ENCODE measurements at places on chromosomes 13 and 19.

GRCh38 chr13:111278258-111278657, 42.2 kb upstream of the TEX29 start:
- DNase-seq = no peak

- no peak for DNase-seq
Observed at GRCh38 chr19:34662919-34663318, 14.0 kb downstream of the SCGB2B2 start.

DNA sequence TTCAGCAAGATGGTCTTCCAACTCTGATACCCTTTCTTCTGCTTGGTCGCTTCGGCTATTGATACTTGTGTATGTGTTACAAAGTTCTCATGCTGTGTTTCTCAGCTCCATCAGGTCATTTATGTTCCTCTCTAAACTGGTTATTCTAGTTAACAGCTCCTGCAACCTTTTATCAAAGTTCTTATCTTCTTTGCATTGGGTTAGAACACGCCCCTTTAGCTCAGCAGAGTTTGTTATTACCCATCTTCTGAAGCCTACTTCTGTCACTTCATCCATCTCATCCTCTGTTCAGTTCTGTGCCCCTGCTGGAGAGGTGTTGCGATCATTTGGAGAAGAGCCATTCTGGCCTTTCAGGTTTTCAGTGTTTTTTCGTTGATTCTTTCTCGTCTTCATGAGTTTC, 18.7 kb downstream of the ACOD1 start:
- no peak for DNase-seq

GRCh38 chr19:38537071-38537936, 80.4 kb downstream of the MAP4K1 start:
- no peak for DNase-seq

DNA sequence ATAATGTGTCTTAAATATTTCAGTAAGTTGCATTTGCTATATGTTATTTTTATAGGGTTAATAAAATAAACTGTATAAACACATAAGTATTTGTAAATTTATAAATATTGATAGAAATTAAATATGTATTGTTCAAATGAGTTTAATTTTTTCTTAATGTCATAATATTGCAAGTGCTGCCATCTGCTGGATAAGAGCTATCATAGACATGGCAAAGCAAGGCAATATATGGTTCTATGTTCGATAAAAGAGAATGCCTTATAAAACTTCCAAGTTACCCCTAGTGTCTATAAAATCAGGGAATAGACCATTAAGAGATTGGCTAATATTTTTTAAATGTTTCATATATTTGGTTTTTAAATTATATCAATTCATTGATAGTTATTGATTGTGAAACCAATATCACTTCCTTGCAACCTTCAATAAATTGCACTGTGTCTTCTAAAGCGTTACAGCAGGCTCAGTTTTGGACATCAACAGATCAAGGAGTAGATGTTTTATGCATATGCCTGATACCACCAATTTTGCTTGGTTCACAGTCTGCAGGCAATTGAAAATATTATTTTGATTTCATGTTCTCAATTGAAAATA, 29.0 kb upstream of the SLITRK6 start:
- no peak for DNase-seq

- no peak for DNase-seq
Observed at GRCh38 chr19:49421039-49421877, 2.0 kb downstream of the PTH2 start.

DNA sequence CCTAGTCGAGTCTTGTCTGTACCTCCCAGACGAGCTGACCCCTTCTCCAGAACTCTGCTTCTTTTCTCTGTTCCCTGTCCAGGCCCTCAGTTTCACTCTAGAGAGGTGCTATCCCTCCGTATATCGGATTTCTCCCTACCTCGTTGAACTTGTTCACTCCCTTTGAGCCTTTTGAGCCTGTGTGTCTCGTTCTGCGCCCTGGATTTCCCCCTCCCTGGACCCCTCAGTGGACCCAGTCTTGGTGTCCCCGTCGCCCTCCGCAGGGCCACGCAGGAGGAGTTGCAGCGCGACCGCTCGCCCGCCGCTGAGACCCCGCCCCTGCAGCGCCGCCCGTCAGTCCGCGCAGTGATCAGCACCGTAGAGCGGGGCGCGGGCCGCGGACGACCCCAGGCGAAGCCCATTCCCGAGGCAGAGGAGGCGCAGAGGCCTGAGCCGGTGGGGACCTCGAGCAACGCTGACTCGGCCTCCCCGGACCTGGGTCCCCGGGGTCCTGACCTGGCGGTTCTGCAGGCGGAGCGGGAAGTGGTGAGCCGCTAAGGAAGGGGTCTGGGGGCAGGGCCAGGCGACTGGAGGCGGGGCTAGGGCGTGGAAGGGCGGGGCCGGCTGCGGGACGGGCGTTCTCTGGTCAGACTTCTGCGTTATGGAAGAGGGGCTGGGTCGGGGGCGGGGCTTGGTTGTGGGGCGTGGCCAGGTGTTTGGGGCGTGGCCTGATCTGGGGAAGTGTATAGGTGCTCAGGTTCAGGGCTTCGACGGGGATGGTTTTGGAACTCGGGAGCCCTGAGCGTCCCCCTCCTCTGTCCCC, 5.5 kb downstream of the EPS8L1 start:
- DNase-seq = peak; percentile 75

- DNase-seq = no peak
Observed at GRCh38 chr13:27964741-27965323, 4.3 kb downstream of the CDX2 start.

DNA sequence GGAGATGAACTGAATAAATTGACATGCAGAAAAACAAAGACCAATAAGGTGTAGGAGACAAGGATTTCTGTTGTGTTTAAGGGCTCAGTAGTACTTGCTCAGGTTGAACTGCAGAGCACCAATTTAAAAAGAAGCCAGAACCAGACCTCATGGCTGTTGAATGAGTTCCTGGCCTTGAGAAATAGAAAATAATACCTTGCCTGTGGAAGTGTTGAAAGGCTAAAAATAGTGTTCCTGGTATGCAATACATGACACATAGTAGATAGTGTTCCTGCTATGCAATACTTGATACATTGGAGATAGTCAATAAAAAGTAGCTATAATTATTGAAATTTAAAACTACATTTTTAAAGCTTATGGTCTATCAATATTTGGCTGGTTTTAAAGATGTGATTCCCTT, 595.8 kb downstream of the PCDH9 start:
- no peak for DNase-seq

DNA sequence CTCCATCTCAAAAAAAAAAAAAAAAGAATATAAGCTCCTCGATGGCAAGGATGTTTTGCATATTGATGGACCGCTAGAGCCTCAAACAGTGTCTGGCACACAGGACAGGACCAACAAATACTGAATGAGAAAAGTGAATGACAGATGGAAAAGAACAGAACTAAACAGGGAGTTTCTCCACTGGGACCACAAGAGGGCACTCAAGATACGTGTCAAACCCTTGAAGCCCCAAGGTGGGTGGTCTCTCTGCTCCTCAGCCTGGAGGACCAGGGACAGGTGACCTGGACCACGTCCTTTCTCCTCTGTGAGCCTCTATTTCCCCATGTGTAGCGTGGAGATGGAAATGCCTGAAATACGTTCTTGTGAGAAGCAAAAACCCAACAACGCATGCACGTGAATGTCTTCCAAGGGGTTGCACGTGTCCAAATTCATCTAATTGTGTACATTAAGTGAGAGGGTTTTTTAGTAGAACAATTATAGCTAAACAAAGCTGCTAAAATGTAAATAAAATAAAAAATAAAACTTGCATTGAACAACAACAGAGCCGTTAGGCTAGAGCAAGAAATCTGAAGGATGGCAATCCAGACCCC, 5.7 kb upstream of the CDC42EP5 start:
- no peak for DNase-seq

GRCh38 chr13:53200498-53201453, 172.2 kb downstream of the OLFM4 start:
- no peak for DNase-seq

- DNase-seq = no peak
Observed at GRCh38 chr19:35752746-35753350, 4.0 kb downstream of the HSPB6 start.

- DNase-seq = no peak
Observed at GRCh38 chr13:110374431-110375370, 67.6 kb downstream of the COL4A2 start.

- no peak for DNase-seq
Observed at GRCh38 chr13:96581741-96582140, 412.5 kb downstream of the OXGR1 start.

GRCh38 chr13:110245416-110245899, 61.5 kb downstream of the COL4A1 start:
- no peak for DNase-seq

DNA sequence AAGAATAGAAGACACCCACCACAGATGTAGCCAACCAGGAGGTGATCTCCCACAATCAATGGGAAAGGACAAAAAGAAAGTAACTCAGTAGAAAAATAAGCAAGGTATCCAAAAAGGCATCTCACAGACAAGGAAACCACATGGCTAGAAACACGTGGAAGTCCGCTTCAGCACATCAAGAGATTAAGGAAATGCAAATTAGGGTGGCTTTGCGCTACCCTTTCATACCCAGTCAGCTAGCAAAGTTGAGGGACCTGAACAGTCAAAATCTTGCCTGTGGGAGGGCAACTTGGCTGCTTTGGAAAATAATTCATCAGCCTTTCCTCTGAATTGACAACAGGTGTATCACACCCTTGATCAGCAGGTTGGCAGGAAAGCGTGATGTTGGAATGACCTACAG, 11.6 kb upstream of the UQCR11 start:
- DNase-seq = no peak

DNA sequence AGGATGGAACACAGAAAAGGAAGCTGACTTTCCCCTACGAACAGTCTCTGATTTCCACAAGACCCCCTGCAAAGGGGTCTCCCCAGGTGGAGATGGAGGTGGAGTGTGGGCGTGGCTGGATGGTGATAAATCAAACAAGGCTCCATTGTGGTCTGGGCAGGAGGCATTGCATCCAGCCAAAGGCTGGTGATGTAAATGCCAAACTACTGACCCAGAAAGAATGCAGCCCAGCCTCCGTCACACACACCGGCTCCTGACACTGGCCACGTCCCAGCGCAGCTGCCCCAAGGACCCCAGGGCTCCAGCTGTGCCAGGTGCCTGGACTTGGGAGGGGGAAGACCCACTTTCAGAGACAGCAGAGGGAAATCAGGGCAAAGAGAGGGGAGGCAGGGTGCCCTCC, 6.3 kb downstream of the SLC7A1 start:
- no peak for DNase-seq

- DNase-seq = no peak
Observed at GRCh38 chr13:70424428-70424827, 316.2 kb upstream of the KLHL1 start.
